ENCODE measurements at places on chromosomes 7 and 10. TPM values are rescaled to one million over a fixed set of nuclear protein-coding genes. Genes with fewer than 3 reads are reported as not detected.
A peak's percentile ranks its signal among the peaks of the same experiment; 100 is the strongest.

Gene AOAH
- total RNA-seq = 22.6 TPM

DNA sequence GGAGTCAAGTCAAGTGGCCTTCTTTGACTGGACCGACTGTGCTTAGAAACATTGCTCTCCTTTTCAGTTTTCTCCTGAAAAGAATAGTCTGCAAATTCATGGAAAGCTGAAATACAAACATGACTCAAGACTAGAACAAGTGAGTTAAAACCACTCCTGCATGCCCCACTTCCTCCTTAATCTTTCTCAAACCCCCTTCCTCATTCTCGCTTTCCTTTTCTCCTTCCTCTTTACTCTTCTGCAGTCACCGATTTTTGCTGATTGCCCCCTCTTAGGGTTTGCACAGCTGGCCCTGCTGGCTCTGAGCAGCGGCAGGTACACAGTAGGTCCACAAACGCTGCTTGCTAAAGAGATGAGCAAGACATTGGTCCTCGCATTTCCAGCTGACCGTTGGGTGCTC, 34.8 kb upstream of the MKI67 start:
- no peak for DNase-seq

Gene FAM237B
- not detected for total RNA-seq

DNA sequence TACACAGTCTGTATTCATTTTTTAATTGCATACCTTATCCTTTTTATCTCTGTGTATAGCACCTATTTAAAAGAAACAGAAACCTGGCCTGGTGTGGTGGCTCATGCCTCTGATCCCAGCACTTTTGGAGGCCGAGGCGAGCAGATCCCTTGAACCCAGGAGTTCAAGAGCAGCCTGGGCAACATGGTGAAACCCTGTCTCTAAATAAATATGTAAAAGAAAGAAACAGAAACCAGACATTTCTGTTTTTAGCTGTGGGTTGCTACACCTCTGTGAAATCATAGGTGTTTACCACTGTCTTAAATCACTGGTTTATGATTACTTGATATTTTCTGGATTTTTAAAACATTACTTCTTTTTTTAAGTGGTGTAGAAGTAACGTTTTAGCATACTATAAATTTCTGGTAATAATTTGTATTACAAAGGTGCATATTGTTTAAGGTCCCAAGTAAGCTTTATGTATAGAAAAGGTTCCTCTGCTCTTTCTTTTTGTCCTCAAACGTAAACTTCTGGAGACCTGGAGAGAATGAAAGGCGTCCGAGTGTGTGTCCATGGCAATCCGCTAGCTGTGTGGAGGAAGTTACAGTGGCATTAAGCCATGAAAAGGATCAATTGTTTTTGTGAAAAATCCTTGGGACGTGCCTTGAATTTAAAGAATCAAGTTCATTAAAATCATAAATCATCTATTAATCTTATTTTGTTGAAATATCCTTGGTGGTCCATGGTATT, 41.1 kb downstream of the PTPRZ1 start:
- no peak for DNase-seq

- no peak for DNase-seq
These were observed 44.1 kb downstream of the ZNF33B start for GRCh38 chr10:42594246-42594650.

Gene UTF1
- total RNA-seq = not detected

DNA sequence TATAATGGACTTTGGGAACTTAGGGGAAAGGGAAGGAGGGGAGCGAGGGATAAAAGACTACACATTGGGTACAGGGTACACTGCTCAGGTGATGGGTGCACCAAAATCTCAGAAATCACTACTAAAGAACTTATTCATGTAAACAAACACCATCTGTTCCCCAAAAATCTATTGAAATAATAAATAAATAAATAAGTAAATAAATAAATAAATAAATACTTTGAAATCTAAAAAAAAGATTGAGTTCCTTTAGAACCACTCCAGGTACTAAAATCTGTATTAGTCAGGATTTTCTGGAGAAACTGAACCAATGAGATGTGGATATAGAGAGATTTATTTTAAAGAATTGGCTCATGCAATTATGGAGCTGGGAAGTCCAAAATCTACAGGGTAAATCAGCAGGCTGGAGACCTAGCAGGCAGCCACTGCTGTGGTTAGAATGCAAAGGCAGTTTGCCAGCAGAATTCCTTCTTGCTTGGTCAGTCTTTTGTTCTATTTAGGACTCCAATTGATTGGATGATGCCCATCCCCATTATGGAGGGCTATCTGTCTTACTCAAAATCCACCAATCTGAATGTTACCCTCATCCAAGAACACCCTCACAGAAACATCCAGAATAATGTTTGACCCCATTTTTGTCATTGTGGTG, 8.9 kb downstream of the IGFBP1 start:
- DNase-seq = no peak

GRCh38 chr10:35208536-35208935, 81.9 kb downstream of the CREM start:
- no peak for DNase-seq

GRCh38 chr10:124242365-124242764, 149.0 kb upstream of the CHST15 start:
- DNase-seq = no peak

- no peak for DNase-seq
These were observed 6.1 kb downstream of the KCTD7 start for GRCh38 chr7:66634816-66635215.

Gene LRRTM3
- total RNA-seq = not detected

- DNase-seq = no peak
These were observed 63.2 kb upstream of the KLF6 start for GRCh38 chr10:3848005-3848774.

Gene DRGX
- total RNA-seq = not detected

DNA sequence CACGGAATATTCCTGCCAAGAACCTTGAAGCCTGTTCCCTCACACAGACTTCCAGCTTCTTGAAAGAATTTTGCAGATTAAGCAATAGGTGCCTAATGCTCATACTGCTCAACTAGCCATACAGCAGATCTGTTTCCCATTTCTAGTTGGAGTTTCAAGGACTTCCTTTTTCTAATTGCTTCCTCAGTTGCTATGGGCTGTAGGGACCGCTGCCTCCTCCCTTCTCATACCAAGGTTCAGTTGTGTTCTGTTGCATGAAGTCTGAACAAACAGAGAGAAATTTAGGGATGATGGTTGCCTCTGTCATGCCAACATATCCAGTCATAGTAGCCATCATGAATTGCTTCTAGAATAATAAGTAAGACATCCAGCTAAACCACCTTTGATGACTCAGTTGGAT, 6.8 kb downstream of the ITGA8 start:
- no peak for DNase-seq

Gene C10orf90
- total RNA-seq = not detected

GRCh38 chr7:1403638-1404459, 55.4 kb downstream of the MICALL2 start:
- no peak for DNase-seq

GRCh38 chr10:76453332-76453731, 1021.9 kb downstream of the LRMDA start:
- DNase-seq = no peak

DNA sequence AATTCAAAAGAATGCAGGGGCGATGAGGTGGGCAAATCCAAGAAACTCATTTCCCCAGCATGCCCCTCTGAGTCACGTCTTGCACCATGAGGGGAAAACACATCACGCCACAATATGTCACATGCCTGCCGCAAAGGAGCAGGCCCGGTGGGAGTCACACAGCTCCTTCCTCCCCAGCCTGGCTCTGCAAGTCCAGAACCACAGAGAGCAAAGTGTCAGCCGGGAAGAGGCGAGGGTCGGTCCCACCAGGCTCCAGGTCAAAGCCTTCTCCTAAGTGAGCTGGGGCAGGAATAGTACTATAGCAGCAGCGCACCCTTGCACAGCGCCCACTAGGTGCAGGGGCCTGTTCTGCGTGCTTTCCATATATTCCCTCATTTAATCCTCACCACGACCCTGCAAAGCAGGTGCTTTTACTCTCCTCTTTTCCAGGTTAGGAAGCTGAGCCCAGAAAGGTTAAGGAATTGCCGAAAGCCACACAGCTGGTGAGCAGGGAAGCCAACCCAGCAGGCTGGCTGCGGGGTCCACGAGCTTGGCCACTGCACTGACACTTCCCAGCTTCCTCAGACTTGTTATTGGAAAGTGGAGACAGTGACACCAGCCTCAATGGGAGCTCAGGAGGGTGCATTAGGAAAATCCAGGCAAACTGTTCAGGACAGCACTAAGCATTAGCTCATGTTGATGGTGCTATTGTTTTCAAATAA, 94.0 kb upstream of the ZMIZ1 start:
- peak; percentile 84 for DNase-seq

- DNase-seq = no peak
These were observed 206 bp downstream of the UPF2 start for GRCh38 chr10:12042409-12042796.

- DNase-seq = no peak
These were observed 68.7 kb downstream of the DNAJB6 start for GRCh38 chr7:157405501-157405900.

Gene ZNF239
- total RNA-seq = 6.5 TPM

Data from thoracic aorta (tissue), 2 donors.